ENCODE measurements at places on chromosomes 1 and 21.

GRCh38 chr1:47564570-47564969, 126.7 kb downstream of the FOXD2 start:
- DNase-seq, result no peak

- DNase-seq, result no peak
These were observed 11.4 kb upstream of the MTARC1 start for GRCh38 chr1:220775240-220775853.

DNA sequence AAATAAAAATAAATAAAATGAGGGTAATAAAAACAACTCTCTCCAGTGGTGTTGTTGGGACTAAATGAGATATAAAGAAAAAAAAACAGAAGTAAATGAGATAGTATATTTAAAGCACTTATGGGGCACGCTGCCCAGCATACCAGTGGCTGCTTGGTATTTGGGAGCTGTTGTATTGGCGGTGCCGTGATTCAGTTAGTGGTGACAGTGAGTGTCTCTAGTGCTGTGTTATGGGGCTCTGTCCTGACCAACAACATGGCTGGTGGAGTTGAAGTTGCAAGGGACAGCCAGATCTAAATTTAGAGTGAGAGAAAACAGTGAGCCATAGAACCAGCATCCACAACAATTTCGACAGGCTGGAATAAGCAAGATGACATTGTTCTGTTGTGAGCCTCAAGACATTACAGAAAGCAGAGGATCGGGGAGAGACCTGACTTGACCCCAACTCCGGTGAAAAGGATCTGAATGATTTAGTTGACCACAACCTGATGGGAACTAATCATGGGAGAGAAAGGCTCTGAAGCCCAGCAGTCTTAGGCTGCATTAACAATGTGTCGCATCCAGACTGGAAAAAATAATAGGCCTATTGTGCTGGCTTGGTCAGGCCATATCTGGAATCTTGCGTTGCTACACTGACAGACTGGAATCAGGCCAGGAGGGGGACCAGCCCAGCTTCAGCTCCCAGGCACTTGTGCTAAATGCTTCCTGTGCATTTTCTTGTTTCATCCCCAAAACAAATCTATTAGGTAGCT, 2.4 kb upstream of the MFSD2A start:
- DNase-seq, result no peak

DNA sequence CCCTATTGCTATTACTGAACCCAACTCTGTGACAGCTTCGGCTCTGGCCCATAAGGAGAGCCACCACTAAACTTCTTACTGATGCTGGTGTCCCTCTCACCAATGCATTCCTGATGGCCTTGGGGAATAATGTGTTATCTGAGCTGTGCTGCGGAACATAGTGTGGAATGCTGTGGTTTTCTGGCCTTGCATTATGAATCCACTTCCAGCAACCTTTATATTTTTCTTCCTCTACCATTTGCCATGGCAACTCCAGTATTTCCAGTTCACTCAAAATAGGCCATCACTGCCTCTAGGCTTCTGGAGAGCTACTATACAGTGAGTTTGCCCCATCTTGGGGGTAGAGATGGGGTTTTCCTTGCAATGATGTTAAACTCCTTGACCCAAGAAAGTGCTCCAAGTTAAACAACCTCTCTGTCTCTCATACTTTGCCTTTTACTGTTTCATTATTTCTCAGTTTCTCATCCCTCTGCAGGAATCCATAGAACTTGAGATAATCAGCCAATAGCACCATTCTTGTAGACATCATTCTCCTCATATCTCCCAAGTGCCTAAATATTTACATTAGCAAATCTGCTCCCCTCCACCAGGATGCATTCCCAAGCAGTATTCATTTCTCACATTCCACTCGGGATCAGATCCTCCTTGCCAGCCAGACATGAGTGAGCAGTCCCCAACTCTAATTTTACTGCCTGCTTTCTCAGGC, 11.1 kb upstream of the RAVER2 start:
- DNase-seq, result no peak

GRCh38 chr21:15732290-15732995, 2.7 kb downstream of the USP25 start:
- DNase-seq, result no peak

DNA sequence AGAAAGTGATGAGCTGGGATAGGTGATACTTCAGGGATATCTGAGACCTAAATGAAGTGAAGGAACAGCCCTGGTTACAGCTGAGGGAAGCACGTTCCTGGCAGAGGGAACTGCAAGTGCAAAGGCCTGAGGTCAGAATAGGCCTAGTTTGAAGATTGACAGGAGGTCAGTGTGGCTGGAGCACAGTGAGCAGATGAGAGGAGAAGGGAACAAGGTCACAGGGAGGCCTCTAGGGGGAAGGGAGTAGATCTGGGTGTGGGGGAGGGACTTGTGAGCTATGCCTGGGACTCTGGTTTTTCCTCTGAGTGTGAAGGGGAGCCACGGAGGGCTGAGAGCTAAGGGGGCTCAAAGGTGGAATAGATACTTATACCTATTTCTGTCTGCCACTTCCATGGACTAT, 736.4 kb downstream of the MATN1 start:
- DNase-seq, result no peak

- DNase-seq, result no peak
These were observed 179.3 kb downstream of the NR5A2 start for GRCh38 chr1:200206761-200207160.

DNA sequence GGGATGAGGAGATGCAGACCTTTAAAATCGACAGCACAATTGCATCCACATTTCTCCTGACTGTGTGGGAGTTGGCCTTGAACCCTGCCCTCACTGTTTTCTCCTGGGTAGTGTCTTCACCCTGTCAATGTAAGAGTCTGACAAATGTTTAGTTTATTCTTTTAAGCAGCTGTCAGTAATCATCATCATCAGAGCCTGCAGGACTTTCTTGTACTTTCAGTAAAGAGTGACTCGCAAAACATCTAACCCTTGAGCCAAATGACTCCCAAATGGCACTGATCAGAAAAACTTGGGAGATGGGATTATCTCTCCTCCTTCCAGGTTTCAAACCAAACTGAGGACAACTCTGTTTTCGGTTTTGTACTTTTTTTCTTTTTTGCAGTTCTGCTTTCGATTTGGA, 460.2 kb downstream of the KIF26B start:
- DNase-seq, result no peak

DNA sequence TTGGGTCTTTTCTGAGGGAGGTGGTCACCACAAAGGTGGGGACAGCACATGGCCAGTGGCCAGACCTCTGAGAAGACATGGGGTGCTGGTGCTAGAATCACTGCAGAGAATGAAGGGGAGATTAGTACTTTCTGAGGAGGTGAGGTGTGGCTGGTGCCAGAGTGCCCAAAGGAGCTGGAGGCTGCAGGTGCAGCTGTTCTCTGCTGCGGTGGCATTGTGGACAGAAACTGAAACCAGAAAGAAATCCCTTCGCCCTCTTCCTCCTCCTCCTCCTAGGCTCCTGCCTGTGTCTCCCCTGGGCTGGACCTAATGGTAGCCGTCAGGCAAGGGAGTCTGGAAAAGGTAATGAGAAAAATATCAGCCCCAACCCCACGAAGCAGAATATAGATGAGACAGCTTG, 261.7 kb downstream of the TM2D1 start:
- DNase-seq, result no peak

- no peak for DNase-seq
These were observed 100.2 kb downstream of the RIPK4 start for GRCh38 chr21:41666641-41667081.

DNA sequence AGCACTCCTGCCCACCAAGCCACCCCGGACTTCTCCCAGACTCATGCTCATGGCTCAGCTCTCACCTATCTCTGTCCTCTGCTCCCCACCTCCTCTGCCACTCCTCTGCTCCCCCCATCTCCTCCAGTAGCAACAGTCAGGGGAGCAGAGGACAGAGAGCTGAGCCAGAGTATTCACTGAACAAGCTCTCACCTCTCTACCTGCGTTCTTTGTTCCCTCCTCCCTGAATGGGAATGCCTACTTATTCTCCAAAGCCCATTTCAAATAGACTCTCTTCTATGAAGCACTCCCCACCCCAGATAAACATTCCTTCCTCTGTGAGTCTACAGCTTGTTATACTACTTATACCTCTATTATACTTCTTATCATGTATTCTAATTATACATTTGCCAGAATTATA, 6.4 kb upstream of the EFNA1 start:
- no peak for DNase-seq

GRCh38 chr21:28636752-28637691, 355.7 kb downstream of the LTN1 start:
- DNase-seq, result no peak

DNA sequence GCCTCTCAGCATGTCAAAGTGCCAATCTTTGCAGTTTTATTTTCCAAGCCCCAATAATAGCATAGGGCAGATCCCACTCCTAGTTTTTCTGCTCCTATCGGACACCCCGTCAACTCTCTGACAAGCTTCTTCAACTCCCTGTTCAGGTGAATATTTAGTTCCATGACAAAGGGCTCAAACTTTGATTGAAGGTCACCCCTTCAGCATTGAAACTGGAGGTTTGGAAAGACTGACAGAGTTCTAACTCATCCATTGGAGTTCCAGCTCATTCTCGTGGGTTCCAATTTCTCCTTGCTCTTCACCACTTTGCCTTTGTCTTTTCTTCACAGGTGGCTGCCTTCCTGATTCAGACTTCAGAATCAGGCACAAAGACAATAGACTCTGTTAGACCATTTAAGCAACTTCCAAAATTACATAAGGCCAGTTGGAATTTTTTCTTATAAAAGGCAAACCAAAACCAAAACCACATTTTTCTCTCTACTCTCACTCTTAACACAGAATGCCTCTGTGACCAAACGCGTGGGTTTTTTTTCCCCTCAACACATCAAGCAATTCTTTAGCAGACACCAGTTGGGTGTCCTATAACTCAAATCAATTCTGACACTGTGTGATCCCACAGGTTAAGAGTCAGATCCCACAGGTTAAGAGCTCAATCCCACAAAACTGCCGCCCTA, 169.3 kb upstream of the USP25 start:
- no peak for DNase-seq

GRCh38 chr1:31007462-31007991, 58.0 kb downstream of the PUM1 start:
- DNase-seq, result no peak

DNA sequence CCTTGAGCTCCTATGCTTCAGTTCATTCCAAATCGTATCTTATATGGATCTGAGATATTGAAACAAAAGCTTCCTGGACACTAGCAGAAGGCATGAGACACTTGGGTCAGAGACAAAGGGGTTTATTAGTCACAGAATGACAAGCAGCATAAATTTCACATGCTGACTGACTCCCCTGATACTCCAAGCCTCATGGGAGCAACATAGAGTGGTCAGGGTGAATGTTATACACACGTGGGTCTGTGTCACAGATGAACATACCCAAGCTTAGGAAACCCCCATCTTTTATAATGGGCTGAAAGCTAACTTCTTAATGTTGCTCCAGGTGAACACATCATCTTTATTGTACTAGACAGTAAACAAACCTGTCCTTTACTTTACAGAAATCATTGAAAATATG, 599.9 kb upstream of the RGS18 start:
- no peak for DNase-seq

GRCh38 chr1:78132174-78132947, 86.6 kb downstream of the GIPC2 start:
- DNase-seq, result no peak

- no peak for DNase-seq
These were observed 65.4 kb downstream of the FAM163A start for GRCh38 chr1:179808503-179808902.

- no peak for DNase-seq
These were observed 32.4 kb upstream of the MAB21L3 start for GRCh38 chr1:116078699-116079223.

DNA sequence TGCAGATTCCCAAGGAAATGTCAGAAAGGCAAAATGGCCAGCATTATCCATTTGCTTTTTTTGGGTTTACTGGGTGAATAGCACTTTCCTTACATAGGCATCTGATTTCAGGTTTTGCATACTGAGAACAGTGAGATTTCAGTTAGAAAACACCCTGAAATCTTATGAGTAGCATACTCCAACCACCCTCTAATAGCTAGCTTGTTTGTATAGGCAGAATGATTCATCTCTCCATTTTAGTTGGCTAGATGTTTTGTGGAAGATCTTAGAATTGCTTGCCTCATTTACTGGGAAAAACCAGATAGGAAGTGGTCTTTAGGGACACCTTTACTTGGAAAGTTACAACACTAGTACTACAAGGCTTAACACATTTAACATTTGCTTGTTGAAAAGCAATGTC, 10.4 kb downstream of the KYAT3 start:
- DNase-seq, result no peak

- DNase-seq, result no peak
These were observed 59.9 kb downstream of the ZBTB18 start for GRCh38 chr1:244111027-244111426.

GRCh38 chr1:193060938-193061337, 1.5 kb downstream of the RO60 start:
- no peak for DNase-seq

DNA sequence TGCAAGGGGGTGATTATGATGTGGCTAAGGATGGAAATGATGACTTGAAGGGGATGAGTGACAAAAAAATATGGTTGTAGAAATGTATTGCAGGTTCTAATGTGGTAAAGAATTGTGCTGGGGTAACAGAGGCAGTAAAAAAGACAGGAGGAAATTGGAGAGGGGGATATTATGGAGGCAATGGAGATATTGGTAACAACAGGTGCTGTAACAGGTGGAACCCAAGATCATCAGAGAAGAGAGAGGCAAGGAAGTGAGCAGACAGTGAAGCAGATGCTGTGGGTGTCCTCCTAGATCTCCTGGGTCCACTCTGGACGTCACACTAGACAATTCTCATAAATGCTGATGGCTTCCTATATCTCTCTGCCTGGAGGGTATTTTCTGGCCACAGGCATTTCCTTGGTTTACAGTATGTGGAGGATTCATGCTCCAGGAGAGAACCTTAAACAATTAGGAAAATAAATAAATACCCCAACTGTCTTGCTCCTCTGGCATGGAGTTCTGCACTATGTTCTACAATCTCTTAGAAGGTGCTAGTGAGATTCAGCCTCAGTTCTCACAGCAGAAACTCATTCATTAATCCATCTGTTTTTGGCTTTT, 620.3 kb upstream of the PLXNA2 start:
- DNase-seq, result no peak

DNA sequence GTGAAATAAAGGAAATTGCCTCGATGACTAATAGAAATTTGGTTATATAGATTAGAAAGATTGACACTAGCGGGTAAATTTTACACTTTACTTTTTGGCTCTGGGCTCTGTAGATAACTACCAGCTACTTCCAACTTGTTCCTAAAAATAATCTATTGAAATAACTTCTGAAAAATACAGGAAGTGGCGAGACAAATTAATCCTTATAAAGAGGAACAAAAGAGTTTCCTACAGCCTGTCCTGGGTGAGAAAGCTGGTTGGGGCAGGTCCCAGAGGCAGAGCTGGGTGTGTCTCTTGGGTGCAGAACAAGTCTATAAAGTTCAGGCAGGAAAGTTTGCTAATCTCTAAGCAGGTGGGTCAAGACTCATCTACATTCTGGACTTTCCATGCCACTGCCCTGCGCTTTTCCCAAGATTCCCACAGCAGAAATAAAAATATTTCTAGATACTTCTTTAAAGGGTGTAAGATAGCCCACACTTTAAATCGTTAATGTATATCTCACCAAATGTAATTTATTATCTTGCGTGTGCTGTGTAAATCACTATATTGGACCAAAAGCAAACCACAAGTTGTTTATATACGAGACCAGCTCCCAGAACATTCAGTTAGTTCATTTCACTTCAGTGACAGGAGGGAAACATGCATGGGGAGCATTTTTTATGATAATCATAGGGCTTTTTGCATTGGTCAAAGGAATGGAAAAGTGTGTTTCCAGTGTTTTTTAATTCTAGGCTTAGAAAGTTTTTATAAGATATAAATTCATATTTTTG, 70.1 kb upstream of the NRIP1 start:
- no peak for DNase-seq

- no peak for DNase-seq
These were observed 34.2 kb downstream of the RAP1GAP start for GRCh38 chr1:21634806-21635535.
